ENCODE measurements at places on chromosomes 6 and 20.

DNA sequence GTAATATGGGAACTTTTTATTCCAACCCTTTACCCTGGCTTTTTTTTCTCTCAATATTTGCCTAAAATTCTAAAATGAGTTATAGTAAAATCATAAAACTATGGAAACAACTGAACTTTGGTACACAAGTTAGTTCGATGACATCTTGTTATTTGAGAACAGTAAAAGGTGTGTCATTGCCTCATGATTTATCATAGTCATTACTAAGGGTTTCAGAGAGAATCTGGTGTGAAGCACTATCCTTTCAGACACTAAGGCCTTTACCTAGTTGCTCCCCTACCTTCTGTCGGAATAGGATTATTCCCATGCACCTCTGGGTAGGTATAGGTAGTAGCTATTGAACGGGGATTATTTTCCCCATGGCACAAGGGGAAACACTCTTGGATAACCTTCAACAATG lies 11.4 kb downstream of the TAF11 start:
- DNase-seq = no peak

DNA sequence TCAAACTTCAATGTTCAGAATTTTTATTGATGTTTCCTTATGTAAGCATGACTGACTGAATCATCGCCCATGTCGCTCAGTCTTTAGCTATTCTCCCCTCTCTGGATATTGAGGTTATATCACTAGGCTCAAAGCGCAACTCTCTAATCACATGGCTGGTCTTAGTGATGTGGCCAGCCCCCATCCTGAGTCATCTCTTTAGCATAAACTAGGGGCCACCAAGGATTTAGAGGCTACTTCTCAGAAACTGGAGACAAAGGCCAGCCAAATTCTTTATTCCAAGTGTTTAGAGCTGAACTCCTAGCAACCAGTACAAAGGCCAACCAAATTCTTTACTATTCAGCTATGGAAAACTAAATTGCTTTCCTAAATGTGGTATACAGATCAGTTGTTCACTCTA lies 61.4 kb downstream of the FAM135A start:
- DNase-seq = no peak

DNA sequence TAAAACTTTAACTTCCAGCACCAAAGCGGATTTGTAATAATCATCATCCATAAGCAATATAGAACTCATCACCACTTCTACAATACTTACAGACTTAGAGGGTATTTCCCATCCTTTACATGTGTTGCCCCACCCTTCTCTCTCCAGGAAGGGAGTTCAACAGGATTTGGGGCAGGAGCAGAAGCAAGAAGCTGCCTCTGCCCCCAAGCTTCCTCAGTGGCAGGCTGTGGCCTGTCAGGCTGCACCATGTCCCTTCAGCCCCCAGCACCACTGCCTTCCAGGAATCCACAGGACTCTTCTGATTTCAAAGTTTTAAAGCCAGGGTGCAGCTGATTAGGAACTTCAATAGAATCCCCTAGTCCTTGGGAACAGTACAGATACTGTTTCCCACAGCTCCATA lies 36.7 kb upstream of the MCM9 start:
- DNase-seq = no peak

DNA sequence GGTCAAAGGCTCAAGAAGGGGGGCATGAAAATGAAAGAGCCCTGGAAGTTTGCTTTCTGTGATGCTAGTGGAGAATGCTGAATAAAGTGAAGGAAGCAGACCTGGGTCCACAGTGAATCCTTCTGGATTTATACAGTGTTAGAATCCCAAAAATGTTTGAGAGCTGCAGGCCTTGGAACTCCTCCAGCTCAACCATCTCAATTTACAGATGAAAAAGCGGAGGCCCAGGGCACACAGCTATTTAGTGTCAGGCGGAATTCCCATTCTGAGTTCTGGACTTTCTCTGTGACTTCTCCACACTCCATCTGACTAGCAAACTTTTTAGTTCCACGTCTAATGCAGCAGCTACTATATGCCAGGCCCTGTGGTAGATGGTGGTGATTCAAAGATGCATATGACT lies 1.5 kb upstream of the PRSS35 start:
- DNase-seq = no peak

DNA sequence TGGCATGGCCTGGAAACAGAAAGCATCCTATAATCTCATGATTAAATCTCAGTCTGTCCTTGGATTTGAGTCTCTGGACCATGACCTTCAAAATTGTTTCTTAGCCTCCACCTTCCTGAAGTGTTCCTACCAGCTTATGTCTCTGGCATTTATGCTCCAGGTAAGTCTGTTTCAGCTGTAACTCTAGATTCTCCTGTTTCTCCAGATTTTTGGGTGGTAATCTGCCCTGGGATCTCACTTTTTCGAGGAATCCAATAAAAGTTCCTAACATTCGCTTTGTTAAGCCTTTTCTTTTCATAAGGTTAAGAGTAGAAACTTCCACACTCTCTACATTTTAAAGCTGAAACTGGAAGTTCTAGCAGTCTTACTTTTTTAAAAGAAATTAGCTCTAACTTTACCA lies 318.5 kb downstream of the C6orf118 start:
- no peak for DNase-seq

GRCh38 chr6:167290786-167291622 lies at the start of gene UNC93A:
UNC93A (plus strand) TSS chr6:167291315; CDS start chr6:167291490, 175 bp downstream.
- DNase-seq = no peak

DNA sequence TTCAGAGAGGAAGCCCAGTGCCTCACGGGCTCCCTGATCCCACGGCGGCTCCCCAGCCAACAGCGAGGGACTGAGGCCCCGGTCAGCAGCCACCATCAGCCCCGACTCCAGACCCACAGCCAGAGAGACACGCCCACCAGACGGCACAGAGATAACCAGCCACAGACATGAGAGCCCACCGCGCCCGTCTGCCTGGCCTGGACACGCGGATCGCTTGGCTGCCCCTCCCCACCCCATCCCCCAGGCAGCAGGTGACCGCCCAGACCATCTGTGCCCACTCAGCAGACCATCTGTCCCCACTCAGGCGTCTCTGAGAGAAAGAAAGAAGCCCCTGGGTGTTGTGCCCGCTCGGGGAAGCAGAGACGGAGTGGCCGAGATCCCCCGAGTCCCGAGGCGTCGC lies 55.5 kb upstream of the CHRNA4 start:
- no peak for DNase-seq

DNA sequence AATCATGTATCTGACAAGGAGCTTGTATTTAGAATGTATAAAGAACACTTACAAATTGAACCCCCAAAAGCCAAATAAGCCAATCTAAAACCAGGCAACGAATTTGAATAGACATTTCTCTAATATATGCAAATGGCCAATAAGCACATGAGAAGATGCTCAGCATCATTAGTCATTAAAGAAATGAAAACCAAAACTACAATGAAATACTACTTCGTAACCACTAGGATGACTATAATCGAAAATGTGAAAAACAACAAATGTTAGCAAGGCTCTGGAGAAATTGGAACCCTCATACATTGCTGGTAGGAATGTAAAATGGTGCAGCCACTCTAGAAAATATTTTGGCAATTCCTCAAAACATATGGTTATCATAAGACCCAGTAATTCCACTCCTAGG lies 105.8 kb upstream of the TOP1 start:
- no peak for DNase-seq

DNA sequence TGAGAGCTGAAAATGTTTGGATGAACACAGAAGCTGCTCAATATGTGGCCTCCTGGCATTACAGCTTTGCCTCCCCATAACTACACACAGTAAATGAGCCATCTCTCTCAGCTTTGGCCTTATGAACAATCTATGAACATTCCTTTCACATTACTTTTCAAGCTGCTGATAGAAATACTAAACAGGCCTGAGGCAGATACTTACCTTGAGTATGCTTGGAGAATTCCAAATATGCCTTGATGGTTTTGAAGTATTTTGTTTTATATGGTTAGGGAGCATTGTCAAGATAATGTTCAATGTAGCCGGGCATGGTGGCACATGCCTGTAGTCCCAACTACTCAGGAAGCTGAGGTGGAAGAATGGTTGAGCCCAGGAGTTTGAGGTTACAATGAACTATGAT lies 104.5 kb downstream of the CD24 start:
- no peak for DNase-seq

DNA sequence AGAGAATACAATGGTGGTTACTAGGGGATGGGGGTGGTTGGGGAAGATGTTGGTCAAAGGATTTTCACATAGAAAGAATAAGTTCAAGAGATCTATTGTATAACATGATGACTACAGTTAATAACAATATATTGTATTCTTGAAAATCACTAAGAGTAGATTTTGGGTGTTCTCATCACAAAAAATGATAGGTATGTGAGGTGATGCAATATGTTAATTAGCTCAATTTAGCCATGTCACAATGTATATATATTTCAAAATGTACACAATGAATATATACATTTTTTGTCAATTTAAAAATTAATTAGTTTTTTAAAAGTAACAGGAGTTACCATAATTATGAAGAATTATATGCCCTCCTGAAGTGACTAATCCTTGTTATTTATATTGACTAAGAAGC lies 22.3 kb downstream of the ZNF133 start:
- no peak for DNase-seq

DNA sequence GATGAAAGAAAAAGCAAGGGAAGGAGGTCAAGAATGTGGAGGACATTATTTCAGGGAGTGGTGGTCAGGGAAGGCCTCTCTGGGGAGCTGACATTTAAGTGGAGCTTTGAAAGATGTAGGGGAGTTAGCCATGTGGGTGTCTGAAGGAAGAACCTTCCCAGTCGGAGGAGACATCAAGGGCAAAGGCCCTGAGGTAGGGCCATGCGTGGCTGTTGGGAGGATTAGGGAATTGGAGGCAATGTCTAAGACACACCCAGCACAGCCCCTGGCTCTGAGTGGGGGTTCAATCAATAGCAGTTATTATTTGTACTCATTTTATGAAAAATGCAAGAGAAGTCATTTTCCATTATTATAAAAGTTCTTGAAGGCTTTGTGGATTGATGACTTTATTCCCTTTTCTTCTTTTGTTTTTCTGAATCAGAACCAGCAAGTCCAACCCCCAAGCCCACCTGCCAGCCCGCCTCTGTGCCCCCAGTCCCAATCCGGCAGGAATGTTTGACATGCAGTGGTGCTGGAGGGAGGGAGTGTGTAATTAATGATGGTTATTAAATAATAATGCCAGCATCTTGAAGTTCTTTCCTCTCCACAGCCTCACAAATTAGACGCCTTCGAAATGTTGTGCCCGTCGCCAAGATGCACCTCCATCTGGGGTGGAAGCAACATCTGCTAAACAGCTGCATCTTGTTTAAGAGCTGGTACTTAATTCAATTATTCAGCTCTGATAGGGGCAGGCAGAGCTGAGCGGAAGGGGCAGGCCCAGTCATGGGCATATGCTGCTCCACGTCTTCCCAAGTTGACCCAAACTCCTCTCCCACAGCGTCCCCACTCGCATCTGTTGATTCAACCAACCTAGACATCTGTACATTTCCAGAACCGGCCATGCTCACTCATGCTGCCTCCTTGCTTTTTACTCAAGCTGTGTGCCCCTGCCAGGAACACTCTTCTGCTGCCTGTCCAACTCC lies 81.3 kb upstream of the SIRPA start:
- no peak for DNase-seq

DNA sequence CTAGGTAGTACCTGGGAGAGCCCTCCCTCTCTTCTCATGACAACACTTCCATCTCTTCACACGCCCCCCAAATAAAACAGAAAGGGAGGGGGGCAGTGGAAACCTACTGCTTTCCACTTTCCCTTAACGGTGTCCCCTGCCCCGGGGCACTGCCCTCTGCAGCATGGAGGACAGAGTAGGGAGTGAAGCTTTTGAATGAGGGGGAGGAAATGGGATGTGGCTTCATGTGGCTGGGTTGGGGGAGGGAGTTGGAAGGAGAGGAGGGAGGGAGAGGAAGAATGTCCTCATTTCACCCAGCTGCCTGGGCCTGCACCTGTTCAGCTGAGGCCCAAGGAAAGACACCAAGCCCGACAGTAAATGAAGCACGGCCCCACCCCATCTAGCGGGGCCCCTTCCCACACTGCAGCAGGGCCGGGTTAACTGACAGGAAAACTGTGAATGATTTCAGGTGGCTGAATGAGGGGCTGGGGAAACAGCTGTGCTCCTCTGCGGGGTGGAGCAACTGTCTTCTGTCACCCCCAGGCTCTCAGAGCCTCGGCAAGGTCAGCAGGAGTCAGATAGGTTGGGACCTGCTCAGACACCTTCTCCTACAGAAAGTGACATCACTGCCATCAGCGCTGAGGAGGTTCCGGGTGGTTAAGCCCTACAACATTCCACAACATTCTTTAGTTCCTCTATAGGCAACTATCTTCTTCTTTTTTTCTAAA lies 40.0 kb upstream of the TAF8 start:
- DNase-seq = no peak

GRCh38 chr6:131823276-131823902 lies 15.6 kb downstream of the ENPP1 start:
- no peak for DNase-seq

DNA sequence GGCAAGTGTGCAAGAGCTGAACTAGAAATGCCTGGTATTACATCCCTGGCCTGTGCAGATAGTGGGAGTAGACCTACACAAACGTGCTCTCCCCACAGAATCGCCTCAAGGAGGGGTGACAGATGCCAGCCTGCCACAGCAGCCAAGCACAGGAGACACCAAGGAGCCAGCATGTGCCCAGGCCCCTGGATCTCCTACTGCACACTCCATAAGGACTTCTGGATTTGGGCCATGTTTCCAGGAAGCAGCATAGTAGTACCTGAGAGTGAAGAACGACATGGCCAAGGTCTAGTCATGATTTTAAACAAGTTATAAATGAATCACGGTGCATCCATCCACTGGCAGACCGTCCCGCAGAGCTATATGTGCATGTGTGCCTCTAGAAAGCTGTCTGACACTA lies 232.2 kb downstream of the SYNDIG1 start:
- DNase-seq = no peak

DNA sequence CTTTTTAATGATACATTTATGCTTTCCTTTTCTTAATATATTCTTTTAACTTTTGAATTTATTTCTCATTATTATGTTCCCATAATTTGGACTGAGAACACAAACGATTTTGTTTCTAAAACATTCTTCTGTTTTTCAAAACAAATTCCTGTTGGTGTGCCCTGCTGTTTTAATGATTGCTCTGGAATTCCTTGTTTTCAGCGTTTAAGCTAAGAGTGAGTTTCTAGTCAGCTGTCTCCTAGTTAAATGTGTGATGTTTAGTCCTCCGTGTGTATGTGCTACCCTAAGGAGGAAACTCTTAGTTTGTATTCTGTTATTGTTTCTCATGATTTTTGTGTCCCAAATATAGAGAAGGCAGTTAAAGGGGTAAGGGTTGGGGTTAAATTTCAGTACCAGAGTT lies 306.1 kb upstream of the RGS17 start:
- DNase-seq = no peak

GRCh38 chr20:2385026-2385425 lies 4.3 kb downstream of the TGM6 start:
- no peak for DNase-seq

- DNase-seq = peak; percentile 64
These were observed 700 bp downstream of the GFOD1 start for GRCh38 chr6:13486679-13487121.

GRCh38 chr6:79833964-79834284 lies 113.4 kb downstream of the ELOVL4 start:
- no peak for DNase-seq

- no peak for DNase-seq
These were observed 1.3 kb downstream of the RFPL4B start for GRCh38 chr6:112348334-112348874.

GRCh38 chr6:40958738-40959137 lies 80.3 kb downstream of the UNC5CL start:
- DNase-seq = no peak
